ENCODE measurements at places on chromosomes 1 and 21.
A peak's percentile ranks its signal among the peaks of the same experiment; 100 is the strongest.

- H3K27me3 ChIP-seq, result no peaks in the 10 kb centered on the region
- no peaks in the 10 kb centered on the region for H3K4me1 ChIP-seq
- no peak overlapping the region for H3K4me3 ChIP-seq
- H3K36me3 ChIP-seq, result peaks cover 1% of the 10 kb centered on the region
- H3K27ac ChIP-seq, result no peak overlapping the region
- DNase-seq, result no peak
Measured at GRCh38 chr1:240117930-240118329, 26.2 kb downstream of the FMN2 start.

DNA sequence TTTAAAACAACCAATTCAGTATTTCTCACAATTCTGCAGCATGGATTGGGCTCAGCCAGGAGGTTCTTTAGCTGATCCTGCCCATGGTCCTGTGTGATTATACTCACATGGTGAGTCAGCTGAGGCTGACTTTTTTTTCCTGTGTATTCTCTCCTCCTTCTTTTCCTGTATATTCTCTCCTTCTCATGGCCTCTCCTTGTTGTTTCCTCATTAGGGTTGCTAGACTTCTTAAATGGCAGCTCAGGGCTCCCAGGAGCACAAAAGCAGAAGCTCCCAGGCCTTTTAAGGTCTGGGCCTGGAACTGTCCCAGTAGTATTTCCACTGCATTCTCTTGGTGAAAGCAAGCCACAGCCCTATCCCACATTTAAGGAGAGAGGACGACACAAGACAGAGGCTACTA, 26.8 kb downstream of the VANGL1 start:
- H3K4me3 ChIP-seq, result no peak overlapping the region
- no peak overlapping the region for H3K27ac ChIP-seq
- no peak for DNase-seq
- H3K27me3 ChIP-seq, result no peaks in the 10 kb centered on the region

DNA sequence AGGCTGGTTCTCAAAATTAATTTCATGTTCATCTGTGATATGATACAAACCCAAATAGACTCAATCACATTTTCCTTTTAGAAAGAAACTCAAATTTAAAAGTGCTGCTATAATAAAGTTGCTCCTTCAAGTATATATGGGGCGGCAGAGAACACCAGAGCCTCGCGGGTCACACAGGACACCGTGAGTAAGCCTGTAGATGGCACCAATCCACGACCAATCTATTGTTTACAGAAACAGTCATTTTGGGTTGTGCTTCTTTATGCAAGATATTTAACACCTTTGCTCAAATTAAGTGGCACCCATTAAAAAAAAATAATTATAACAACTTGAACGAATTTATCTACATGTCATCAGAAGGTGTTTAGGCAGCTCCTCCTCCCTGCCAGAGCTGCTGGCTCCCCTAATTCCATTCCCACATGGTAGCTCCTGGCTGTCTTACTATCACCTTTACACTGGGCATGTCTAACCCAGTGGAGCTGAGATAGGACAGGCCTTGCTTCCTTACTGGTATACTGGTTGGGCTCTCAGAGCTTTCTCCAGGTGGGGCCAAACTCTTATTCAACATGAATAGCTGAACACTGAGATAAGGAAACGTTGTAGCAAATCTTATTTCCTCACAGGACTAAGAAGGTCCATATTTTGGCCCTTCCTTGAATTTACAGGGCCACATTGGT, 287.0 kb downstream of the SDCCAG8 start:
- H3K36me3 ChIP-seq, result peaks cover 13% of the 10 kb centered on the region
- DNase-seq, result no peak
- no peak overlapping the region for H3K4me3 ChIP-seq
- H3K27me3 ChIP-seq, result no peaks in the 10 kb centered on the region
- no peak overlapping the region for H3K27ac ChIP-seq
- H3K4me1 ChIP-seq, result peaks cover 5% of the 10 kb centered on the region

DNA sequence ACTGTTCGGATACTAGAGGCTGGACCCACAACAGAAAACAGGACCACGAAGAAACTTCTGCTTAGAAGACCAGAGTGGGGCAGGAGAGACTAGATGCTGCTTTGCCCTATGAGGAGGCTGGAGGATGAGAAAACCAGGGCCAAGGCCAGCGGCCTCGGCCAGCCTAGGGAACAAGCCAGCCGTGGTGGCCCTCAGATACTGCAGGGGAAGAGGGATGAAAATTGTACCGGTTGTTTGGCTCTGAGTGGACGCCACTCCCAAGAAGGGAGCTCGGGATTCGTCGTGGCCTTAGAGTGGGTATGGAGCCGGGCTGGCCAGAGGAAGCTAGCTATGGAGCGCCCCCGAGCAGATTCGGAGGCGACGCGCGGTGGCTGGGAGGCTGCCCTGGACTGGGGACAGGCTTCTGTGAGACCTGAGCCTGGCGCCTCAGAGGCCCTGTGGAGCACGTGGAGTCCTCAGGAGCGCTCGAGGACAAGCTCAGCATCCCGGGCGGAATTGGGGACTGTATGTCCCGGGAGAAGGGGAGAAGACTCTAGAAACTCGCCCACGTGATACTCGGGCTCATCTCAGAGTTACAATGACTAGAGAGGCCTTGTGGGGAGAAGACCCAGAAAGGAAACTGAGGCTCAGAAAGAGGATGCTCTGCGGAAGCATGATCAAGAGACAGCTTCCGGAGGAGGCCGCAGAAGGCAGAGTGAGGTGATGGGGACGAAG, 2.8 kb downstream of the PRRX1 start:
- H3K4me3 ChIP-seq, result no peak overlapping the region
- no peak overlapping the region for H3K27ac ChIP-seq
- no peak for DNase-seq

DNA sequence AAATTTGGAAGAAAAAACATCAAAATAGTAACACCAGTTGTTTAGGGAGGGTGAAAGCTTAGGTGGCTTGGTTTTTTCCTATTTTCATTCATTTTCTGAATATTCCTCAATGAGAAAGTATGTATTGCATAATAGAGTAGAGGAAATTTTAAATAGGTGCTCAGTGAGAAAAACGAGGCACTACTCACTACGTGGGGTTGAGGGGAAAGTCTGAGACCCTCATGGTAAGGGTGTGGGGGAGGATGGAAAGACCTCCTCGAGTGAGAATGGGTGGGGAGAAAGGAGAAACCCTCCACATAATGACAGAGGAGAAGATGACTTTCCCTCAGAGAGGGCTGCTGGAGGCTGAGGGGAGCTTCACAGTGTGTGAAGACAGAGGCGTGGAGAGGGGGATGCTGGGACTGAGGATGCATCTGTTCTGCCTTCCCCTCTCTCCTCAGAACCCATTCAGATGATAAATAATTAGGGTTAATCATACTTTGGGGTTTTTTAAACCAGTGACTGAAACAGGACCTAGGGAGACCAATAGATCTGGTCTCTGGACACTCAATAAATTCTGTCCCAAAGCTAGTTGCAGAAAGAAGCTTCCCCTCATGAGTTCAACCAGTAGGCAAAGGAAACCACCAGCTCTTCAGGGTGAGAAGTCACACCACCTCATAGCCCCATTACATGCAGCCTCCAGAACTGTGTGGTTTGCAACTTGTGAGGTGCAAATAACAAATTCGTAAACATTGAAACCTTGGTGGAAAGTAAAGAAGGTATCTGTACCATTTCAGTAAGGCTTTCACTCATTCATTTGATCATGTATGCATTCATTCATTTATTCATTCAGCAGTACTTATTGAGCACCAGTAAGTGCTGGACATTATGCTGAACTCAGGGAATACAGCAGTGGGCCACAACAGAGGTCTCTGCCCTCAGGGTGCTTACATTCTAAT, 17.1 kb downstream of the SLAMF7 start:
- H3K4me1 ChIP-seq, result peaks cover 64% of the 10 kb centered on the region
- no peak for DNase-seq
- H3K27me3 ChIP-seq, result no peaks in the 10 kb centered on the region
- H3K36me3 ChIP-seq, result peaks cover 23% of the 10 kb centered on the region
- H3K4me3 ChIP-seq, result peak overlapping the region; percentile 54
- H3K27ac ChIP-seq, result peak overlapping the region; percentile 94

DNA sequence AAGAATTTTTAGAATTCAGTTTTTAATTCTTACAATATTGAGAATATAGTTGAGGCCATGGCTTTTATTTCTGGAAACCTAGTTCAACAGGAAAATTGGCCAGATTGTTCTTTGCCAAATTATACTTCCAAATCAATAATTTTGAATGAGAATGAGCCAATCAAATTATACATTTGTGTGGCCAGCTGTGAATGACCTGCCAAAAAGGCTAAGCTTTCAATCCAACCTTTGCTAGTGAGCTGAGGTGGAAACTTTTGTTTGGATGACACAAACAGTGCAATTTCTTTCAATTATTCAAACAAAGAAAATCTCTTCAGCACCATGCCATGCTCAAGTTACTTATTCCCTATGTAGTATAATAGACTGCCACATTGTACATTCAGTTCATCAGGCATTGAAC, 167.8 kb downstream of the PATJ start:
- H3K27me3 ChIP-seq, result no peaks in the 10 kb centered on the region
- no peak overlapping the region for H3K4me3 ChIP-seq
- peaks cover 16% of the 10 kb centered on the region for H3K36me3 ChIP-seq
- DNase-seq, result no peak
- no peak overlapping the region for H3K27ac ChIP-seq
- H3K4me1 ChIP-seq, result no peaks in the 10 kb centered on the region

- no peak overlapping the region for H3K27ac ChIP-seq
- no peak overlapping the region for H3K4me3 ChIP-seq
- DNase-seq, result no peak
- peaks cover 44% of the 10 kb centered on the region for H3K27me3 ChIP-seq
Measured at GRCh38 chr1:207241164-207241934, 80.1 kb upstream of the CD55 start.

- H3K27ac ChIP-seq, result peak overlapping the region; percentile 82
- no peaks in the 10 kb centered on the region for H3K27me3 ChIP-seq
- peaks cover 56% of the 10 kb centered on the region for H3K4me1 ChIP-seq
- DNase-seq, result no peak
- peaks cover 1% of the 10 kb centered on the region for H3K36me3 ChIP-seq
Measured at GRCh38 chr1:231919239-231919885, 292.8 kb downstream of the DISC1 start.

DNA sequence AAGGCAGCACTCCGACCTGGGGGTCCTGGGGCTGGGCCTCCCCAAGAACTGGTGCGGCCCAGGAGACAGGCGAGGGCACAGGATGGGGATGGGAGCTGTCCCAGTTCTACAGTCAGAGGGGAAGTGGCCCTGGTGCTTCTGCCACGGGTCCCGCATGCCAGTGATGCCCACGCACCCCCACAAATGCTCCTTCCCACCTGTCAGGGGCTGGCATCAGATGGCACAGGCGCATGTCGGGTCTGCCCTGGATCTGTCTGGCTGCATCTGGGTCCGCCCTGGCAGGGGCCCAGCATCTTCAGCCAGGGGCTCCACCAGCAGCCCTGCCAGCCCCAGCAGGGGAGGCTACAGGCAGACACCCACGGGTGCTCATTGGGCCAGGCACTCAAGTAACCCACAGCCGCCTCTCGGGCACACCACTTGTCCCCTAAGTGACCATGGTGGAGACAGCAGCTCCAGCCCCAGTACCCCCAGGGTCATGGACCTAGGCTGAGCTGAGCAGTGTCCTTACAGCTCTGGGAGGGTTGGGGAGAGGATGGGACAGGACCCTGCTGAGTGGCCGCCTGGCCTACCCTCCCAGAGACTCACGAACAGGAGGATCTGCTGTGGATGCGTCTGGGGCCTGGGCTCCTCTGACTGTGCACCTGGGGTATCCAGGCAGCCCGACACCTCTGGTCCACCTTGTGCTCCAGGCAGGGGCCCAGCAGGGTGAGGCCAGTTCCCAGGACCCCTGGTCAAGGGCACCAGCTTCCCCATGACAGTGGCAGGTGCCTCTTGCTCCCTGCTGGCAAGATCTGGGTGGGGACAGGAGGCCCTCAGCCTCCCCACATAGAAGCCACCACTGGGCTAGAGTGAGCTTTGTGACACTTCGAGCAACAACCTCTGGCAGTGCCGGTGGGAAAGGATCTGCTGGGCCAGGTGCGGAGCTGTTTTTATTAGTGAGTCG, 5.4 kb downstream of the SMIM1 start:
- no peaks in the 10 kb centered on the region for H3K27me3 ChIP-seq
- DNase-seq, result no peak
- H3K27ac ChIP-seq, result no peak overlapping the region
- no peak overlapping the region for H3K4me3 ChIP-seq
- peaks cover 40% of the 10 kb centered on the region for H3K36me3 ChIP-seq

GRCh38 chr1:37705399-37705798, 13.1 kb downstream of the CDCA8 start:
- no peaks in the 10 kb centered on the region for H3K4me1 ChIP-seq
- DNase-seq, result no peak
- no peak overlapping the region for H3K27ac ChIP-seq
- H3K36me3 ChIP-seq, result peaks cover 16% of the 10 kb centered on the region
- H3K27me3 ChIP-seq, result no peaks in the 10 kb centered on the region

GRCh38 chr1:166952002-166952746, 23.2 kb downstream of the ILDR2 start:
- H3K27ac ChIP-seq, result no peak overlapping the region
- H3K27me3 ChIP-seq, result peaks cover 70% of the 10 kb centered on the region
- peaks cover 6% of the 10 kb centered on the region for H3K4me1 ChIP-seq
- H3K36me3 ChIP-seq, result peaks cover 3% of the 10 kb centered on the region

DNA sequence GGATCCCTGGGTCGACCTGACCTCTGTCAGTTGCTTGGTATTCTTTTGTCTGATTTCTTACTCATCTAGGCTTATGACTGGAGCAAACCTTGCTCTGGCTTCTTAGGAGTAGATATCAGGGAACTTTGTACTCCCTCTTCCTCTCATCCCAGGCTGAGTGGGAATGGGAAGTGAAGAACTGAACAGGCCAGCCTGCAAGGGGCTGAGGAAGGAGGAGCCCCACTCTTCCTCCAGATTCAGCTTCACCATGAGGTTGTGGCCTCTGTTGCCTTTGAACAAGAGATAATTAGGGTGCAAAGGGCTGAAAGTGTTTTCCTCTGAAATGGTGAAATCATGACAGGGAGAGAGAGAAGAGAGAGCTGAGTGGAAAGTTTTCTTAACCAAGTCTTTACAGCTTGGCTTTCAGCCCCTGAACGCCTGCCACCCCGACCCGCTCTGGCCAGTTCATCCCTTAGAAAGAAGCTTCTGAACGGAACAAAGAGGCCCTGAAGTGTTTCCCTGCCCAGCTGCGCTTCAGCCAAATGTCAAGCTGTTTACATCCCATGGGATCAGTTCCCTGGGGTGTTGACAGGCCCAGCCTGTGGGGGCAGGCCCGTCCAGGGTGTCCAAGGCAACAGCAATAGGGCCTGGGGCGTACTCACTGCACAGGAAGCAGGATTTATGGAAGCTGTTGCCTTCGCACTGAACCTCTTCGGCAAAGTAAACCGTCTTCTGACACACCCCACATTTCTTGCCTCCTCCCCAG, 11.2 kb downstream of the CSRP1 start:
- peaks cover 18% of the 10 kb centered on the region for H3K36me3 ChIP-seq
- DNase-seq, result no peak
- no peaks in the 10 kb centered on the region for H3K27me3 ChIP-seq
- H3K27ac ChIP-seq, result no peak overlapping the region
- no peak overlapping the region for H3K4me3 ChIP-seq

Measured in central memory CD8-positive, alpha-beta T cell (primary cell).